ENCODE measurements at places on chromosomes 4 and X. TPM values are rescaled to one million over a fixed set of nuclear protein-coding genes. Genes with fewer than 3 reads are reported as not detected.
A peak's percentile ranks its signal among the peaks of the same experiment; 100 is the strongest.

Gene HELT
- not detected for total RNA-seq

- peaks cover 13% of the 10 kb centered on the region for H3K4me1 ChIP-seq
- DNase-seq, result no peak
- H3K4me3 ChIP-seq, result no peak overlapping the region
- no peaks in the 10 kb centered on the region for H3K27me3 ChIP-seq
These were observed 88.2 kb upstream of the PPARGC1A start for GRCh38 chr4:23978002-23978401.

DNA sequence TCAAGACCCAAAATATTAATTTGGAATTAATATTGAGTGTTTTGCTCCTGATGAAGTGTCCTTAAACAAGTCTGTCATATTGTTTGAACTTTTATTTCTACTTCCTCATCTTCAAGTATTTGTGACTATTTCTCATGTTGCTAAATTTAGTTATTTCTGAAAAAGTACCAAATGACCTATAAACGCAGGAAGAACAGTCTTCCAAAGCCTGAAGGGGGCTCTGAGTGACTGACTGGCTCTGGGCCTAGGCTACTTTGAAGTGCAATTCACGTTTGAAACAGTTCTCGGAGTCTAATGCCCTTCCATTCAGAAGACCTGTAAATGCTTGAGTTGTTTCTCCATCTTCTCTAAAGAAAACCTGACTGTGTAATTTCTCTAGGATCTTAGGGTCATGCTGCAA, 26.5 kb downstream of the GALNT7 start:
- no peaks in the 10 kb centered on the region for H3K36me3 ChIP-seq
- H3K4me3 ChIP-seq, result no peak overlapping the region
- no peak overlapping the region for H3K27ac ChIP-seq
- H3K27me3 ChIP-seq, result no peaks in the 10 kb centered on the region

Gene PCYT1B
- not detected for total RNA-seq

DNA sequence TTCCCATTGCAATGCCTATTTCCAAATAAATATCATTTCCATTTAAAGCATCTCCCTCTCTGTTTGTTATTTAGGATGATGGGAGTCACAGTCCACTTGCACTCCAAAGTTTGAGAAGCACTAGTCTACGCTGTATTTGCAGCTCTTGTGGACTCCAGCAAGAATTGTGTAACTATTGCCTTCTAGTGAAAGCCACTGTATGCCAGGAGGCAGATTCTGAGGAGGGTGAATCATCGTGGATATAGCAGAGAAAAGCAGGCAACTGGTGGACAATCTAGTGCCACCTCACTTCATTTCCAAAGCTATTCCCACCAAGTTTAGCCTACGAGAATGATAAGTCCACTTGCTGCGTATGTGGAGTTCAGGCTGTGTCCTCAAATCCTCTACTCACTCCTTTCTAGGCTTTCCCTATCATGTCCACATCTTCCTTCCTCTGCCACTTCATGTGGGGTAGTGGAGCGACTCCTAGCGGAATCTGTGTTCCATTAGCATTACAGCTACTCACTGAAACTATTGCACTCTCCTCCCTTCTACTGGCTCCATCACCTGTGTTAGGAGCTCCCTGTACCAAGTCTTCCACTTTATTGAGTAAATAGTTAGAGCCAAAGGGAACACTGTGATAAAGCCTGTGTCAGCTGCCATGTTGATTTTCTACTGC, 501.8 kb upstream of the GALNT7 start:
- H3K27me3 ChIP-seq, result no peaks in the 10 kb centered on the region
- no peak for DNase-seq
- H3K4me1 ChIP-seq, result no peaks in the 10 kb centered on the region

GRCh38 chrX:56728321-56728720, 722 bp upstream of the NBDY start:
- H3K4me1 ChIP-seq, result no peaks in the 10 kb centered on the region
- no peak overlapping the region for H3K27ac ChIP-seq
- H3K27me3 ChIP-seq, result no peaks in the 10 kb centered on the region
- H3K36me3 ChIP-seq, result no peaks in the 10 kb centered on the region
- peak overlapping the region; percentile 56 for H3K4me3 ChIP-seq
- no peak for DNase-seq

Gene USP26
- not detected for total RNA-seq

DNA sequence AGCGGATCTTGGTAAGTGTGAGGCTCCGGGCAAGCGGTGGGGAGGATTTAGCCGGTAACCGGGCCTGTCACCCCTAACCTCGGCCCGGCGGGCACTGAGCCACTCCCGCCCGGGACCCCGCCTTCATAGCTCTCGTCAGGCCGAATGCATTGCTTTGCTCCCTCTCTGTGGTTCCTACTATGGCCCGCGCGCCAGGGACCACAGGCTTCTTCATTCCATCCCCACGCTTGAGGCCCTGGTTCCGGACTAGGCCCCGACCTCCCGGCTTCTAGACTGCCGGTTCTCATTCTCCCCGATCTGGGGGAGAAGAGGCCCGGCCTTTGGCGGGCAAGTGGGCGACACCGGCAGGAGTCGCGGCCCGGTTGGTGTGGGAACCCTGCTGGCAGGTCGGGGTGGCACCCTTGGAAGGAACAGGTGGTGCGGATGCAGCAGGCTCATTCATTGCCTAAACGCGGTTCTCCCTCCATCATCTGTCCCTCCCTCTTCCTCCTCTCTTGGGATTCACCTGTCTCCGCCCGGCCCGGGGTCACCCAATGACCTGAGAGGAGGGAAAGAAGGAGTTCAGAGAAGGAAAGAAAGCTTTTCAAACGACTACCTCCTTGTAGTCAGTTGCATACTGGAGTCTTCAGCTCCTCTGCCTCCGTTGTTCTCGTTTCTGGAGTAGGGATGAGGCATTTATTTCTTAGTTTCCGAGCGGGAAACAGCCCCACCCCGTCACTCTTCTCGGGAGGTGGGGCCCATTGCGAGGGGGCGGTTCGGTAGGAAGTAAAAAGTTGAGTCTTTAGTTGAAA, at the start of gene NDUFC1:
NDUFC1 (minus strand) TSS at position 657 of the 791 bp plus-strand sequence. CDS start 6,679 bp downstream, outside the sequence.
- no peaks in the 10 kb centered on the region for H3K27me3 ChIP-seq
- DNase-seq, result peak; percentile 52
- H3K27ac ChIP-seq, result peak within 1 kb of the TSS; percentile 54
- H3K36me3 ChIP-seq, result peaks cover 30% of the 10 kb centered on the region
- H3K4me3 ChIP-seq, result peak within 1 kb of the TSS; percentile 69
- peaks cover 13% of the 10 kb centered on the region for H3K4me1 ChIP-seq

DNA sequence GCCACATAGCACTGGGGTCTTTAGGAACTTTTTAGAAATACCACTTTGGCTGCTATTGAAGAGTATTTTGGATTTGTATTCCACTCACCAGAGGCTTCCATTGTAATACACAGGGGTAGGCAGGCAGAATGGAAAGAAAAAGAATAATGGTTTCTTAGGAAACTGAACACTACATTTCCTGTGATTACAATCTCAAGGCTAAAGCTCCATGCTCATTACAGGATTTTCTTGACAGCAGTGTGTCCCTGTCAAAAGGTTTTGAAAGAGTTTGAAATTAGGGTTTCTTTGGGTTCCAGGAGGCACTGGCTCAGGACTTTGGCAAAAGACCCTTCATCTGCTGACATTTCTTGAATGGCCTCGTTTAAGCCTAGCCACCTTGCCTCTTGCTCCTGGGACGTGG, 74.8 kb upstream of the STIM2 start:
- no peak for DNase-seq
- no peak overlapping the region for H3K4me3 ChIP-seq
- H3K27me3 ChIP-seq, result no peaks in the 10 kb centered on the region
- no peak overlapping the region for H3K27ac ChIP-seq

- no peaks in the 10 kb centered on the region for H3K27me3 ChIP-seq
- no peaks in the 10 kb centered on the region for H3K36me3 ChIP-seq
- no peak for DNase-seq
- H3K4me1 ChIP-seq, result no peaks in the 10 kb centered on the region
- H3K4me3 ChIP-seq, result no peak overlapping the region
These were observed 31.2 kb downstream of the RS1 start for GRCh38 chrX:18640686-18641085.

Gene RNF150
- total RNA-seq, result 26.1 TPM

GRCh38 chr4:180665481-180665880, 1577.7 kb upstream of the TENM3 start:
- H3K36me3 ChIP-seq, result no peaks in the 10 kb centered on the region
- H3K4me1 ChIP-seq, result peaks cover 28% of the 10 kb centered on the region
- DNase-seq, result peak; percentile 6
- H3K27me3 ChIP-seq, result no peaks in the 10 kb centered on the region

Gene FREM3
- not detected for total RNA-seq

Measured in SJSA1 (cell line).